NCI-H524 treated with DMSO at 0.1 percent for 48 hours (cell line): ENCODE measurements at places on chromosomes 1 and 21.

GRCh38 chr21:14734191-14734590, 188.1 kb upstream of the SAMSN1 start:
- no peak for DNase-seq

DNA sequence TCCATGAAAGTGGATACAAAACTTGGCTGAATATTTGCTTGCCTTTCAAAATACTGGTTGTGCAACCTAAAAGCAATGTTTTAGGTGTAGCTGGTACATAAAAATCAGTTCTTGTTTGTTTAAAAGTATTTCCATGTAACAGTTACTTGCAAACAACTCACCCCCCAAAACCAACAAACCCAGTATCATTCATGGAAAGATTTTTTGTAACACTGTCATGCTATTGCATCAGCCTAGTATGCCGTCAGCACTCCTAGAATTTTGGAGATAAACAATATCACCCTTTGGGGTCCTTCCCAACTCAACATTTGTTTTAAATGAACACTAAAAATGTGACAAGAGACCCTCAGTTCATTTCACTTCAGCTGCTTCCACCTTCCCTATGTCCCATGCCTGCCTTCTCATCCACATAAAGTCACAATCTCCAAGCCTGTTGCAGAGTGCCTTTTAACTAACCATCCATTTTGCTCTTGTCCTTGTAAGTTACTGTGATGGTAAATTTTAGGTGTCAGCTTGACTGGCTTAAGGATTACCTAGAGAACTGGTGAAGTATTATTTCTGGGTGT, 425.3 kb downstream of the DUSP10 start:
- DNase-seq: no peak

- no peak for DNase-seq
Observed at GRCh38 chr1:106768501-106768900, 288.0 kb upstream of the PRMT6 start.

GRCh38 chr1:45968941-45969666, 163.3 kb downstream of the PIK3R3 start:
- no peak for DNase-seq

GRCh38 chr1:211606914-211607753, 28.2 kb upstream of the SLC30A1 start:
- DNase-seq: no peak

DNA sequence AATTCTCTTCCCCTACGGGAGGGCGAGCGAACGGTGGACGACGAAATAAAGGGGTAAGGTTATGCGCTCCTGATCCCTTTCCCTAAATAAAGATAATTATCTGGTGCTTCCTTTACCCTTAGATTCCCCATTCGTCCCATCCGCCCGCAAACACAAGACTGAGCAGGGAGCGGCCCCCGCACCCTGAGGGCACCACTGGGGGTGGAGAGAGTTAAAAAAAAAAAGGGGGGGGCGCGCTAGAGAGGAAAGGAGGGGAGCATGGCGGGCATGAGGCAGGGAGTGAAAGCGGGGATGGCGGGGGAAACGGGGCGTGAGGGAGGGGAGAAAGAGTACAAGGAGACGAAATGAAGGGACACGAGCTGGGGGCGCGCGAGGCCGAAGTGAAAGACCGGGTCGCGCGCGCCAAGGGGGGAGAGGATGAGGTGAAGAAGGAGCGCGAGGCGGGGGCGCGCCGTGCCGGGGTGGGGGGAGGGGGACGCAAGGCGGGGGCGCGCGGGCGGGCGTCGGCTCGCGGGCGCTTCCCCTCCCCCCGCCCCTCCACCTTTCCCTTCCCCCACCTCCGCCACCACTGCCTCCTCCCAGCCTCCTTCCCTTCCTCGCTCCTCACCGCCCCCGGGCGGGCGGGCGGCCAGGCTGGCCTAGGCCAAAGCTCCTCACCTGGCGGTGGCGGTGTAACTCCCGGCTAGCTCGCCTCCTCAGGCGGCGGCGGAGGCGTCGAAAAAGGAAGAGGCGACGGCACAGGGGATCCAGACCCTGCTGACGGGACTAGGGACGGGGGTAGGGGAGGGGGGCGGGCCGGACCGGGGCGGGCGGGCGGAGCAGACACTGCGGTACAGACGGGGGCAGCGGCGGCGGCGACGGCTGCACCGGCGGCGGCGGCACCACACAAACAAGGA, 448 bp downstream of the GATAD2B start:
- DNase-seq: no peak

DNA sequence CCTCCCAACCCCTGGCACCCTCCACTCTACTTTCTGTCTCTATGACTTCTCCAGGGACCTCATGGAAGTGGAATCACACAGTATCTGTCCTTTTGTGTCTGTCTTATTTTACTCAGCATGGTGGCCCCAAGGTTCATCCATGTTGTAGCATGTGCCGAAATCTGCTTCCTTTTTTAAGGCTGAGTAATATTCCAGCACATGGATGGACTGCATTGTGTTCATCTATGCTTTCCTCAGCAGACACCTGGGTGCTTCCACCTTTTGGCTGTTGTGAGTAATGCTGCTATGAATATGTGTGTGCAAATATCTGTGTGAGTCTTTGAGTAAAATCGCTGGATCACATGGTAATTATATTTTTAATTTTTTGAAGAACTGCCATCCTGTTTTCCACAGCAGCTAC, 1.6 kb upstream of the PFKL start:
- no peak for DNase-seq

DNA sequence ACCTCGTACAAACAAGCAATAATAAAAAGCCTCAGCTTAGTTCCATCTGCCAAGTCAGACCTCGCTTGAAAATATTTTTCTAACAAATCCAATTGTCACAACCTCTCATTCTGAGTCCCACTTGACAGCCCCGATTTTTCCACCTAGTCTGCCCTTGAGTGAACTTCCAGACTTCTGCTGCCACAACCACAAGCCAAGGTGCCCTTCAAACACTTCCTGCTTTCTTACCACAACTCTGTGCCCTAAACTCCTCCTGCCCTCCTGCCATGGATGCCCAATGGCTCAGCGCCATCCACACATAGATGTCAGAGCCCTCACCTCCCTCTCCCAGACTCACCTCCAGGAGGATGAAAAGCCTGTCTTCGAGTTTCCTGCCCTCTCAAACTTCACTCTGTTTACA, 3.9 kb downstream of the TMPRSS2 start:
- DNase-seq: no peak

DNA sequence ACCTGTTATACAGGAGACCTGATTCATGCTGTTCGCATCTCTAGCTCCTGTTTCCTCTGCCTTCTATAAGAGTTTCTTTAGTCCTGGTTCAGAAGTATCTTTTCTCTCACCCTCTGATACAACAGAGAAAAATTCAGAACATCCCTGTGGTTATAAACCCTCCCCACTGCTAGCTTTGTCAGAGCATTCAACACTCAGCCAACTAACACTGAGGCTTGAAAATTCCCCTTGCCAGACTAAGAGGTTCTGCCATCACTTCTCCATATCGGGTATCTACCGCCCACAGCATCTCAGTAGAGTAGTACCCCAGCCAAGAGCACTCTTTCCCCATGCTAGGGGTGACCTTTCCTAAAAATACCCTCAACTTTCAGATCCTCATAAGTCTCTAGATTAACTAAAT, 19.6 kb upstream of the PIK3R3 start:
- no peak for DNase-seq
